COLO829 (cell line): ENCODE measurements at places on chromosomes 4 and X.

DNA sequence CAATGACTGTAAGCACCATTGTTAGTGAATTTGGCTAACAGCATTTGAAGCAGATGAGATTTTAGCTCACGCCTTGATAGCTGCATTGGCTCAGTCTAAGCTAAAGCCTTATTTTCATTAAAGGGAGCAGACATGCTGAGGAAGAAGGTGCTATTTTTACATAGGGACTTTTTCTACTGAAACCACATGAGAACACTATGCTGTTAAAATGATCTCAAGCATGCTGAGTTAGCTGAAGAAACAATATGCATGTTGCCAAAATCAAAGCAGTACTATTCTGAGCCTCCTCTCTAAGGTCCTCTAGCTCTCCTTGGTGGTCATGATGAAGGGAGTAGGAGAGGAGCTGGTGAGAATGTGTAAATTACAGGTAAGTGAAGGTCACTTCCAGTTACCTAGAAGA lies 134.4 kb upstream of the JADE1 start:
- no peak for DNase-seq

- DNase-seq: no peak
Observed at GRCh38 chr4:121564840-121565375, 131.9 kb downstream of the ANXA5 start.

DNA sequence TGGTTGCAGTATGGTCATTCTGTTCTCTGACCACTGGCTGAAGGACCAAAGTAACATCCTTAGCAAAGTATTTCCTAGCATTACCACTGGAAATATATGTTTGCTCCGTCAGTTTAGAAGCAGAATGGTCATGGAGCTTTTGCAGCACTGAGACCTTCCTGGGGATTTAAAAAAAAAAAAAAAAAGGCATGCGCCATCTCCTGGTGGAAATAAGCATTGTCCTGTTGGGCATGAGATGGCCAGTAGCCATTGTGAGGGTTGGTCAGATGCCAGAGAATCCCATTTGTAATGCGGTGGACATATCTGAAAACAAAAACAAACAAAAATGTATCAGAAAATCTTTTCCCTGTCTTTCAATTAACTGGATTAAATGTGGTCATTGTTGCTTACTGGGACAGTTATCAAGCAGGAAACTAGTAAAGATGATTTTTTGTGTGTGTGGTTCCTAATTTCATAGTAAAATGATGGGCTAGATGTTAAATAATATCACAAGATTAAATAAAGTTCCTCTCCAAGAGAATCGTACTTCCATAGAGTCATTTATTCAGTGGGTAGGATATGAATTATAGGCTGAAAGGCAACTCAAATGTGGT lies 139.6 kb downstream of the SOWAHB start:
- peak; percentile 80 for DNase-seq

DNA sequence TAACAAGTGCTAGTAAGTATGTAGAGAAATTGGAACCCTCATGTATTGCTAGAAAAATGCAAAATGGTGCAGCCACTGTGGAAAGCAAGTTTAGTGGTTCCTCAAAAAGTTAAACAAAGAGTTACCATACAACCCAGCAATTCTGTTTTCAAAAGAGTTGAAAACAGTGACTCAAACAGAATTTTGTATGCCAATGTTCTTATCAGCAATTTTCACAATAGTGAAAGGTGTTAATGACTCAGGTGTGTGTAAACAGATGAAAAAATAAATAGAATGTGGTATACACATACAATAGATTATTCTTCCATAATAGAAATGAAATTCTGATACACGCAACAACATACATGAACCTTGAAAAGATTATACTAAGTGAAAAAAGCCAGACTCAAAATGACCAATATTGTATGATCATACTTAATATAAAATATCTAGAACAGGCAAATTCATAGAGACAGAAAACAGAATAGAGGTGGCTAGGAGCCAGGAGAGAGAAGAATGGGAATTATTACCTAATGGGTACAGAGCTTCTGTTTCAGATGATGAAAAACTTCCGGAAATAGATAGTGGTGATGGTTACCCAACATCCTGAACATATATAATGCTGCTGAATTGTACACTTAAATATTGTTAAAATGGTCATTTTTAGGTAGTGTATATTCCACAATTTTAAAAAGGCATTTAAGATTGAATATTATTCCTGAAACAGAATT lies 51.6 kb downstream of the WDFY3 start:
- DNase-seq: no peak

- DNase-seq: no peak
Observed at GRCh38 chrX:85359051-85359450, 20.4 kb downstream of the POF1B start.

- DNase-seq: no peak
Observed at GRCh38 chr4:176163041-176163440, 32.3 kb downstream of the SPATA4 start.

DNA sequence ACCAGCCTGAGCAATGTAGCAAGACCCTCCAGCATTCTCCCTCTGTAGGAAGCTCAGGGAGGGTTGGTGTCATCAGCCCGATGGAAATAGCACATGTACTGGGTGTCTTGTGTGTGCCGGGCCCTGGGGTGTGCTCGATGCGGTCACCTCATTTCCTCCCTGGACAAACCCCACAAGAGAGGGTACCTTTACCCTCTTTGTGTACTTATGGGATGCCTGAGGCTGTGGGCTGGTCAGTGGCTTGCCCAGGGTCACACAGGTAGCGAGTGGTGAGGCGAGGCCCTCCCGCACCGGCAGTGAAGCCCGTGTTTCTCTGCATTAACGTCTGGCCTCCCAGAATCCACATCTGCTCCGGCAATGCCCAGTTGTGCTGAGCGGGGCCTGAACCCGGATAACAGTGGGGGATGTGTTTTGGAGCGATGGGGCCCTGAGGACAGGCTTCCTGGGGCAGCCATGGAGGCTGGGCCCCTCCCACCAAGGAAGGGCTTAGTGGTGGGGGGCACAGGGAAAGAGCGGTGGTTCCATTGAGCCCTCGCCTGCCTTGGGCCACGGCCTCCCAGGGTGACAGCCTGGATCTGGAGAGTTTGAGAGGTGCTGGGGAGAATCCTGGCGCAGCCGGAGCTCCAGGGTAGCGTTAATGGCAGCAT lies 8.1 kb downstream of the PSAPL1 start:
- no peak for DNase-seq

GRCh38 chr4:173045571-173045970 lies 123.0 kb upstream of the GALNT7 start:
- no peak for DNase-seq

- DNase-seq: no peak
Observed at GRCh38 chr4:54942721-54943120, 182.7 kb downstream of the KDR start.

GRCh38 chr4:25117716-25118472 lies 42.4 kb downstream of the SEPSECS start:
- DNase-seq: no peak

GRCh38 chr4:151472711-151473110 lies 63.7 kb downstream of the FHIP1A start:
- no peak for DNase-seq

DNA sequence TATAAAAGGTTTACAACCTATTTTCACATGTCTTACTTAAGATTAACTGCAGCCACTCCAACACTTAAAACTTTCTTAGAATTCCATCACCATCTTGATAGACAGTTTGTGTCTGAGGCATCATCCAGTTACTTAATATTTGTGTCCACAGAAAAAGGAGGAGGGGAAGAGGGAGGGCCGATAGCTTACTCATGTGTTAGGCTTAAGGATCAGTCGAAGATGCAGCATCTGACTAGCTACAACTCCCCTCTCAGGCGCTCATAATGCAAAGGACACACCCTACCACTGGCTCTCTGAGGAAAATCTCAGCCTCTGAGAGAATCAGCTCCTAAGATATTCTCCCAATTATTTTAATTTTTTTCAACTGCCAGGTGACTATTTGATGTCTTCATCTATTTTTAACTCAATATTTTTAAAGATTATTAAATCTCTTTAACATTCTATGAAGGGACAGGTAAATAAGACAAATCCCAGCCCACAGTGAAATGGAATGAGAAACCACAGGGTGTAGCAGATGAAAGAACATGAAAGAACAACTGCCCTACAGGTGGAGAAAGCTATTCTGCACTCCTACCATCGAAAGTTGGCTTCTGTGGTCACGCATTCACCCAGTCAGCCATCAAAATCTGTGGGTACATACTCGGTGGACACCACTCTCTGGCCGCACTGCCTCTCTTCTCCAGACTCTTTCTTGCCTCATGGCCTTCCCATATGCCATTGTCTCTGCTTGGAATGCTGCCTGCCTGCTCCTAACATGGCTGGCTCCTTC lies 48.0 kb downstream of the ARAP2 start:
- DNase-seq: no peak

GRCh38 chrX:69154051-69154450 lies 11.2 kb downstream of the PJA1 start:
- no peak for DNase-seq

DNA sequence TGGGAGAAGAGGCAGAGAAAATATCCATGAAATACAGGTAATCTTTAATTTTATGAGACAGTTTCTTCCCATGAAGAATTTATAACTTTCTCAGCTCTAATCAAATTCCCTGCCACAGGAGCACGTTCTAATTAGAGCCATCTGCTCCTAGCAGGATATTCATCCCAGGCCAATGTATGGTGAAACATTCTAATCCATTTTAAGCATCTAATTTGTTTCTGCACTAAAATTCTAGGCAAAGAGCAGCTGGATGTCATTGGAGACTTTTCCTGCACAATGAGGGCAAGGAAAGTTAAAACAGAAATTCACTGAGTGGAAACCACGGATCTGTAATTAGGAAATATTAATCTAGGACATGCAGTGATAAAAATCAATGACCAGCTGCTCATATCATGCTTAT lies 107.7 kb upstream of the ZFP42 start:
- no peak for DNase-seq

GRCh38 chrX:45935408-45935807 lies 609.8 kb downstream of the ZNF674 start:
- DNase-seq: no peak

- DNase-seq: no peak
Observed at GRCh38 chr4:56084851-56085250, 136.1 kb downstream of the CEP135 start.

DNA sequence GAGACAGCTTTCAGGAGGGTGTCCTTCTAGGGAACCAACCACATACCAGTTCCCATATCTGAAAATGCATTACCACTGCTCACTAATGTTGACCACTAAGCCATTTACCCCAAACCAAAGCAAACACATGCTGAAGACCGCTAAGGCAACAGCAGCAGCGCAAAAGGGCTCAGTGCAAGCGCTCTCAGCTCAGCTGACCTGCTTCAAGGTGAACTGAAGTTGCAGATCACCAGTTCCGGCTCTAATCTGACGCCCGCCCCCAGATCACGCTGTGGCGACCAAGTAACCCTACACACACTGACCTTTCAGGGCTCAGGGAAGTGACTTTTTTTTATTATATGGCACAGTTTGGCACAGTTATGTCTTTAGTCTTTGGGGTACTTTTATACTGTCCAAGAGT lies 5.8 kb downstream of the MECP2 start:
- no peak for DNase-seq

DNA sequence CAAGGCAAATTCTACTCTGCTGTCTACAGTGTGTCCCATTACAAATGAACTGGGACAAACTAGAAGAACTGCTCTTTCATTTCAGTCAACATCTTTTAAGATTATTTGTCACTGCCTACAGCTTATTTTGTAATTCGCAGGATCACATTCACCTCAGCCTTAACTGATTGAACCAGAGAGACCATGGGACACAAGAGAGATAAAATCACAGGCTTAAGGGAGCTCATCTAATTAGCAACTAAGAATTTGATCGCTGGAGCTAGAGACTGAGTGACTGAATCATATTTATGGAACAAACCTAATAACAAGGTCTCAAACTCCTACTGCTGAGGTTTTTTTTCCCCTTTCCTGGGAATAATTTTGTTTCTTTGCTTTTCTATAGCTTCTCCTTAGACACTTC lies 898.2 kb downstream of the PCDH18 start:
- DNase-seq: no peak

- DNase-seq: peak; percentile 20
Observed at GRCh38 chr4:132614682-132615081, 534.4 kb upstream of the PCDH10 start.

- no peak for DNase-seq
Observed at GRCh38 chrX:1519022-1519497, 17.9 kb downstream of the P2RY8 start.

- no peak for DNase-seq
Observed at GRCh38 chrX:40147971-40148370, 50.2 kb upstream of the BCOR start.

DNA sequence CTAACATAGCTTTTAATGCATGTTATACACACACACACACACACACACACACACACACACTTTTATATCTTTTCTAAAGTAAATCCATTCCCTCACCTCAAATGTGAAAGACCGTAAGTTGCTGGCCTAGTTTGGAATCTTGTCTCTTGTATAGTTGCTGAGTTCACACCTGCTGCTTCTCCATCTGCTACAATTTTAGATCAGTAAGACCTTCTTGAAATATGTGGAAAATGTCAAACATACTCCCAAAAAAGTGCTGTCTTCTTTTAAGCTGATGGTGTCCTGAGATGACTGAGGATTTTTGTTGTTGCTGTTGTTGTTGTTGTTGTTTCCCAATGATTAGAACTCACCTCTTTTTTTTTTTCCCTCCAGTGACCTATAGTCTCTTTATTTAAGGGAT lies 121.3 kb downstream of the SNCA start:
- no peak for DNase-seq

DNA sequence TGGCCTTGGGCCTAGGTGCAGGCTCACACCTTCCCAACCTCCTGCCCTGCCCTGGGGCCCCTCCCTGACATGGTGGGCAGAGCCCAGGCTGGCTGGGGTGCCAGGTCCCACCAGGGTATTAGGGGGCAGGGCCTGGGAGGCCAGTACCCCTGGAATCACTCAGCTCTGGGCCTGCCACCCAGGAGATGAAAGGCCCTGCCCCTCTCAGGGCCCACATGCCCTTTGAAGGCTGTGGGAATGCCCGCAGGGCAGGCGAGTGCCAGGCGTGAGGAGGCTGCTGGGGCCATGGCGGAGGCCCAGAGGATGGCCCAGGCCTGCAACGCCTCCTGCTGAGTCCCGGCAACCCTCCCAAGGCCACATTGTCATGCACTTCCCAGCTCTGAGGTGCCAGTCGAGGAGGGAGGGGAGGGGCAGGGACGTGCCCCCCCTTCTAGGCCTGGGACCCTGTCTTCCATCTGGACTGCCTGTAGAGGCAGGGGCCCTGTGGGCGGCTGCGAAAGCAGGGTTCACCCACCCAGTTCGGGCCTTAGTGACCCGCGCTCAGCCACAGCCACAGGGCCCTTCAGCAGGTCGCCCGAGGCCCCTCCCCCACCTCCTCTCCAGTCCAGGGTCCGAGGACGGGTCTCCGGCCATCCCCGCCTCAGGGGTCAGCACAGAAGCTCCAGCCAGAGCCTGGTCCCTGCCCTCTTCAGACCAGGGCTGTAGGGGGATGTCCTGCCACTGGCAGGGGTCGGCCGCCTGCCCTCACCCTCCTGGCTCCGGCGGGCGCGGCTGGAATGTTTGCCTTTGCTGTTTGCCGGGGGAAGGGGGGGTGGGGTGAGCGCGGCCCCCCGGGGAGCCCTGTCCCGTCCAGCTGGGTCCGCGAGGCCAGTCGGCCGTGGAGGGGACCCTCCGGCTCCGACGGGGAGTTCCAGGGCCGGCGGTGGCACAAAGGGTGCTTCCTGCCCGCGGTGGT lies 26.7 kb upstream of the FGFR3 start:
- DNase-seq: no peak
